ENCODE measurements at places on chromosomes 12 and 14.
A peak's percentile ranks its signal among the peaks of the same experiment; 100 is the strongest.

DNA sequence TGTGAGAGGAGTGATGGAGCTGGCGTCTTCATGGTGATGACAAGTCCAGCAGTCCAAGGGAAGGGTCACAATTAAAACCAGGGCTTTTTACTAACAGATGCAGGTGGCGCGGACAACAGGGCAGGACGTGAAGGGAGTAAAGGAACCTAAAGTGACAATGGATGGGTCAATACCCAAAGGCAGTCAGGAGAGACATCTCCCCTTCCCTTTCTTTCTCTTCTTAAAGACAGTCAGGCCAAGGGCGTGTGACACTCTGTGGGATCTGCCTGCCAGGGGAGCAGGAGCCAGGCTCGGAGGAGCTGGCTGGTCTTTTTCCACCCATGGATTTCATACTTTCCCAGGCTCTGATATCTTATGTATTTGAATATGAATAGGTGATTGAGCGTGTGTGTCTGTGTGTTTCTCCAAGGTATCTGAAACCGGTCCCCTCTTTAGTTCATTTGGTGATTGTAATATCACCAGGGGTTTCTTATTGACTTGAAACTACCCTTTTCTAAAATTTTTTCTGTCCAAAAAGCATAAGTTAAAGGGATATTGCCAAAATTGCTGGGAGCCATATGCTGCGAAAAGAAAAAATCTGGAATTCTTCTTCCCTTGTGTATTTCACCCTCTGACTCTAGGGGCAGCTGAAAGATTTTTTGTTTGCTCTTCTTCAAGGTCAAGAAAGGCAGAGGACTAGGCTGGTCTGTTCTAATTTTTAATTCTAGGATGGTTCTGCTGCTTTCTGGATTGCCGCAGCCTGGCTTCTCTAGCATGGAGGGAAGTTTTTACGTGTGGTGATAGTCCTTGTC, 61.8 kb downstream of the FBXL14 start:
- DNase-seq, result no peak

DNA sequence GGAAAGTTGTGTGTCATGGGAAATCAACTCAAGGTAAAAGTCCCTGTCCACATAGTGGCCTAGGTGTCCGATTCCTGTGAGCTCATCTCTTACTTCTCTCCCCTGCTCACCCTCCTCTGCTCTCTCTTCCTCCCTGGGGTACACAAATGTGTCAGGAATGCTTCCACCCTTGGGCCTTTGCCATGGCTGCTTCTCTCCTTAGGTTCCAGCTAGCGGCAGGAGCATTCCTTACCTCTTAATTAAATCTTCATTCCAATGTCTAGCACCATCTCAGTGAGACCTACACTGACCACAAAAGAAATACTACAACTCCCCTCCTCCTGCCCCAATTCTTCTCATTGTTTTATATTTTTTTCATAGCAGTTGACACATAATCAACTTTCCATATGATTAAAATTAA, 298.6 kb downstream of the PDZRN4 start:
- no peak for DNase-seq

GRCh38 chr14:96627386-96627785, 125.2 kb downstream of the PAPOLA start:
- no peak for DNase-seq

- DNase-seq, result no peak
These were observed 222.6 kb downstream of the CEP128 start for GRCh38 chr14:80718940-80719339.

- no peak for DNase-seq
These were observed 118.6 kb downstream of the LMNTD1 start for GRCh38 chr12:25434515-25434914.

- peak; percentile 75 for DNase-seq
These were observed 88.5 kb upstream of the NCOR2 start for GRCh38 chr12:124655698-124656516.

DNA sequence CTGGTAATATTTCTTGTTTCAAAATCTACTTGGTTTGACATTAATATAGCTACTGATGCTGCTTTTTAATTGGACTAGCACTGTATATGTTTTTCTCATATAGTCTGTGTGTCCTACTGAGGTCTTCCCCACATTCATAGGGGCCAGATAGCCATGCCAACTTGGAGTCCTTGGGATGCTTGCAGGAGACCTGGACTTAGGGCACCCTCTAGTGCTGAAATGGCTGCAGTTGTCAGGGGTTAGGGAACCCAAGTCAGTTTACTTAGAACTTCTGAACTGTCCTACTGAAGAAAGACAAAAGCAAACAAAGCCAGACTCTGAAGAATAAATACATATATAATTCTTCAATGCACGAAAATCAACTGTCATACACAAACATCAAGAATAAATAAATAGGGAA, 279.9 kb upstream of the SYT1 start:
- DNase-seq, result no peak

- no peak for DNase-seq
These were observed 30.3 kb upstream of the BTG1 start for GRCh38 chr12:92175961-92176360.

DNA sequence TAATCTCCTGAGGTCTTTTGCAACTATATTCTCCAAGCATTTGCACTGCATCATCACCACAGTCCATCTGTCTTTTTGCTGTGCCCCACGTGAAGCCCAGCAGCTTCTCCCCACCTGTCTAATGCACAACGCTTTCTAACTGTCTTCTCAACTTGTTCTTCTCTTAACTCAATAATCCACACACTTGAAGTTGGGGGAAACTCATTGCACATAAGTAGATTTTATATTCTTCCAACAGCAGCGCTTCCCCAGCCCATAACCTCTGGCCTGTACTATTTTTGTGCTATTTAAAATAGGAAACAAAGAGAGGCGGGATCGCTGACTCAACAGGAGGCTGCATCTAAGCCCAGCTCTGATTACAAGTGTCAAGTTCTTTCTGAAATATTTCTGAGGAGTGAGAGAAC, 226.7 kb downstream of the GXYLT1 start:
- DNase-seq, result no peak

DNA sequence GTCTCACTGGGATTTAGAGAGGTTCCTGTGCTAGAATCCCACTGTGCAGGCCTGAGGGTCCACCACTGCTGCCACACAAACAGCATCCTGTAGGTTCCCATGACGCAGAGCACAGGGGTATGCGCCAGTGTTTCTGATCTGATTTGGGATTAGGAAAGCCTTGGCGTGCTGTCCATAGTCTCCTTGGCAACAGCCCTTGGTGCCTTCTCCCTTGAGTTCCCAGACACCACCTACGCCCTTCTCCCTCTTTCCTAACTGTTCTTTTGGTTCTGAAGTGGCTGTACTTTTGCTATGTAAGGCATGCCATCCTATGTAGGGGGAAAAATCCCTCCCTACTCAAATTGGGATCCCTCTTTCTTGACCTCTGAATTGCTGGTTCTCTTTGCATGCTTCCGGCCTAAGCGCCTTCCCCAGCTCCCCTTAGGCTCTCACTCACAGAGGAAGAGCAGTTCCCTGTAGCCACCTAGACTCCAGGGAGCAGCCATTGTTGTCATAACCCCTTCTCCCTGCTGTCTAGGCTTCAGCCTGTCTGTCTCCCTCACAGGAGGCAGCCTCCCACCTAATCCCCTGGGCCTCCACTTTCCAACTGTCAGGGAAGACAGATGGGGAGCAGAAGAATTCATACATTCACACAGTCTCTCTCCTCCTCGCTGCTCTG, 14.8 kb upstream of the RIC8B start:
- no peak for DNase-seq

DNA sequence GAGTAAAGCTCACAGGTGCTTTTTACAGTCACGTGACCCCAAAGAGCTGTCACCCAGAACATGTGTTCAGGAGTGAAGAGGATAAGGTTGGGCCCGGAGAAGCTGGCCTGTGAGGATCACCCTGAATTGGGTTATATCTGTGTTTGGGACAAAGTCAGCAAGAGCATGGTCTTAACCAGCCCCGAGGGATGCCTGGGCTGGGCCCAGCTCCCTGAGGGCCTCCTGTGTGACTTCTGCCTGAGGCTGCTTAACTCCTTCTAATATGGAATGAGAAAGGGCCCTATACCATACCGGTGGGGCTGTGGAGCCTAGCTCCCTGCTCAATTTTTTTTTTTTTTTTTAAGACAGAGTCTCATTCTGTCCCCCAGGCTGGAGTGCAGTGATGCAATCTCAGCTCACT, 2.5 kb downstream of the CDCA4 start:
- no peak for DNase-seq

DNA sequence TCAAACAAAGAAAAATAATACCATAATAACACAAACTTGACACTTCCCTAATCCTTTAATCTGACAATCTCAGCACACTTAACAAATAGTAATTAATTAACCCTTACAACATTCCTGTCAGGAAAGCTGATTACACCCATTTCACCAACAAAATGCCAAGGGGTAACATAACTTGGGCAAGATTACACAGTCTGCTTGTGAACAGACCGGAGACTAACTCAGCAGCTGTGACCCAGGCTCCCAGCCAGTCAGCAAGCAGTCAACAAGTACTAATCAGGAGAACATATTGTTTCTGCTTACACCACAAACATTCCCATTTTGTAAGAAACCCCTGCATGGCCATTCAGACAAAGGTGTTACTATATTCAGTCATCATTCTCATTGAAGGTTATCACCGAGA, 592.5 kb upstream of the FLRT2 start:
- no peak for DNase-seq

DNA sequence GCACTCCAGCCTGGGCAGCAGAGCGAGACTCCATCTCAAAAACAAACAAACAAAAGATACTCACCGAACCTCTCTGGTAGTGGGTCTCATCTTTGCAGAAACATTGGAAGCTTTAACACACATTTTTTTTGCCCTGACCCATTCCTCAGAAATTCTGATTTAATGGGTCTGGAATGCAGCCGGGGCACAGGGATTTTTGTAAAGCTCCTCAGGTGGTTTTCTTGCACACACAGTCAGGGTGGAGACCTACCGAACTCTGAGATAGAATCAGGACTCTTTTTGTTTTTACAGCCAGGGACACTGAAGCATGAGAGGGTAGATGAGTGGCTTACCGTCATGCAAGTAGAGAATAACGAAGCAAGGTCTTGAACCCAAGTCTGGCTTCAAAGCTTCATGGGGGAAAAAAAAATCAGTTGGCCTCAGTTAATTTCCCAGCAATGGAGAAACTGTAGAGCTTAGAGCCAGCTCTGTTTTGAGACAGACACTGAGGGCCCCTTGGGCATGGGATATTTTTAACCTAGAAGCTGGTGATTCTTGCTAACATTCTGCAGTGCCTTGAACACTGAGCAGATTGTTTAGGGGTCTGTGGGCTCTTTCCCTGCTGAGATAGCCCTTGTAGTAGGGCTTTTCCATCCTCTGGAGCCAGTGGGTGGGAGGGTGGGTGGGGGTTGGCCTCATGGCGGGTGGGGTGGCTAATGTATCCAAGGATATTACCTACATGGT, 4.8 kb downstream of the RNU4-2 start:
- DNase-seq, result no peak

DNA sequence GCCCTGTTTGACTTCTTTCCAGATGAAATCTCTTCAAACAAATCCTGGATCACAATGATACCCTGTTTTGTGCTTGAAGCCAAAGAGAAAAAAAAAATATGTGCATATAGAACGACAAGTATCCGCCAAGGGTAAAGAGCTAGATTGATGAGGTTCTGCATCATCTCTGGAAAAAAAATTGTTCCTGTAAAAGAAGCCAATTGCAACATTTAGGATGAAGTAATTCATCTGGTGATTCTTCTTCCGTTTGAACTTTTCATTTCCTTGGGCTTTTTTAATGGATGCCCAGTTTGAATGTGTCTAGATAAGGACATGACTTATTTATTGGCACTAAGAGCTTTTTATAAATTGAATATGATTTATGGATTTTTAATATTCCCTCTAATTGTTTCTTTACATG, 38.1 kb upstream of the NPAS3 start:
- DNase-seq, result no peak

GRCh38 chr12:6378709-6379472, 3.5 kb upstream of the SCNN1A start:
- no peak for DNase-seq

DNA sequence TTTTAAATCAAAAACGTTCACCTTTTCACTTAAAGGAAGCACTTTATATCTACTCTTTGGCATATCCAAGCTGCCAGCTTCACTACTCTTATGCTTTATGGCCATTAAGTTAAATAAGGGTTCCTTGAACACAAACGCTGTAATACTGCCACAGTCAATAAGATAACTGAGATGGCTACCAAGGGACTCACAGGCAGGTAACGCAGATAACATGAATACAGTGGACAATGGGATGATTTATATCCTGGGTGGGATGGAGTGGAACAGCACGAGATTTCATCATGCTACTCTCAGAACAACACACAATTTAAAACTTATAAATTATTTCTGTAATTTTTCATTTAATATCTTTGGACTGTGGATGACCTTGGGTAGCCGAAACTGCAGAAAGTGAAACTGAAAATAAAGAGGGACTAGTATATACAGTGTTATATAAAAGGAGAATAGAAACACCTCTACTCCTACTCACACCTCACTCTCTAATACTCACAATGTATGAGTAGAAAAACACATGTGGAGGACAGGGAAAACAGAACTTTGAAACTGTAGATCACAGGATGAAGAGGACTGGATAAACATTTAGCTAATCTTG, 367.3 kb downstream of the C12orf50 start:
- DNase-seq, result no peak

DNA sequence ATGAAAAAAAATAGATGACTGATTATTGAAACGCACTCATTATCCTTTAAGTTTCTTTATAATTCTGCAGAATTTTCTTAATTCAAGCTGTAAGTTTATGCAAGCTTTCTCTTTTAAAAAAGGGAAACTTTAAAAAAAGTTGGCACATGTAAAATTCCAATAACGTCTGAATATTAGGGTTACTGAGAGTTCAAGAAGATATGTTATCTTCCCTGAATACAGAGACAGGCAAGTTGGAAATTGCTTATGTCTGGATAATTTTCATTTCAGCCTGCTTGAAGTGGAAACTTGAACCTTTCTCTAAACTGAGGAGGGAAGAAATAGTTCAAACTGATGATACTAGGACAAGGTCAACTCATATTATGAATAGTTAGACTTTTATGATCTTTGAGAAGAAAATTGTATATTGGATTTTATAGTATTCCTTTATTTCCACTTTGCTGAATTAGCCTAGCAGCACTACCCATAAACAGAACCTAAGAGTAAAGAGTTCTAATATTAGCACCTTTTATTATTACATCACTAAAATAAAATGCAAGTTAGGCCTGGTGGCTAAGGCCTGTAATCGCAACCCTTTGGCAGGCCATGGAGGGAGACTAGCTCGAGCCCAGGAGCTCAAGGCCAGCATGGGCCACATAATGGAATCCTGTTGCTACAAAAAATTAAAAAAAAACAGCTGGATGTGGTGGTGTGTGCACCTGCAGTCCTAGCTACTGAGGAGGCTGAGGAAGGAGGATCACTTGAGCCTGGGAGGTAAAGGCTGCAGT, 288.0 kb downstream of the TRHDE start:
- DNase-seq, result no peak

Data from nucleus accumbens (tissue), 56 donors.